ENCODE measurements at places on chromosomes 7 and 10.

DNA sequence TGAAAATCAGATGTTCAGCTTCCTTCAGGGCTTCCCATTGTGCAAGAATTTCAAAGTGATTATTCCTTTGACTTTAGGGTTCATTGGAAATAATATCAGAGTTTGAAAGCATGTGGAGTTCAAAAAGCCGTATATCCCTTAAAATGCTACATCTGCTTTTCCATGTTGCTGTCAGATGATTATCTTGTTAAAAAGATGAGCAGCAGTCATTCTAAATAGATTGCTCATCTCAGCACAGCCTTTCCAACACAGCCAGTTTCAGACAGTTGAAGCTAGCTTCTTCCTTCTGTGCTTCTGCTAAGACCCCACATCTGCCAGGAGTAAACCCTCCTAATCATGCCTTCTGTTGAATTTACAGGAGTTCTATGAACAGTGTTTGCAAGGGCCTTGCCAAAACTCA is 204.4 kb upstream of the PTER start:
- DNase-seq: no peak

DNA sequence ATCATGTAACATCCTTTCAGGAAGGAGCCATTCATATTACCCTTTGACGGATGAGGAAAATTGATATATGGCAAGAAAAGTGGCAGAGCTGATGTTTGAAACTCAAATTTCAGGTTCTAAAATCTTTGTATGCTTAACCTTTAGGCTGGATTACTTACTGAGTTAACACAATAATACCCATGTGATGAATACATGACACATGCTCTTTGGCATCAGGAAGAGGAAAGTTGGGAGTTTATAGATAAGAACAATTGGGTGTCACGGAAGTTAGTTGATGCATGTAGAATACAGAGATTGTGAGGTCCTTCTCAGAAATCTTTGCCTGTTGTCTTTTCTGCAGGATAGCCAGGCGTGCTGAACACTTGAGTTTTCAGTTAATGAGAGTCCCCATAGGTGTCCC is 572.1 kb upstream of the POM121L12 start:
- DNase-seq: no peak

DNA sequence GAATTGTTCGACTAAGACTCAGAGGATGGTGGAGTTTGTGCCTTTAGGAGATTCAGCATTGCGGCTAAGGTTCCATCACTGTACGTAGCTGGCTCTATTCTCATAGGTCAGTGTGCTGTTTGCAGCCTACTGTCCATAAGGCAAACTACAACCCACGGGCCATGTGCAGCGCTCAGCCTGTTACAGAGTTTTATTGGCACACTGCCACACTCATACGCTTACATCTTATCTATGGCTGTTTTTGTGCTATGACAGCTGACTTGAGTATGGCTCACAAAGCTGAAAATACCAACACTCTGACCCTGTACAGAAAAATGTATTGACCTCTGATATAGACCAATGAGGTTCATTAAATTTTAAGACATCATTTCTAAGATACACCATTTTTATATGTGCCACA is 114.5 kb downstream of the ARID5B start:
- DNase-seq: no peak

- DNase-seq: no peak
These were observed 167.2 kb upstream of the HGF start for GRCh38 chr7:81937091-81937490.

DNA sequence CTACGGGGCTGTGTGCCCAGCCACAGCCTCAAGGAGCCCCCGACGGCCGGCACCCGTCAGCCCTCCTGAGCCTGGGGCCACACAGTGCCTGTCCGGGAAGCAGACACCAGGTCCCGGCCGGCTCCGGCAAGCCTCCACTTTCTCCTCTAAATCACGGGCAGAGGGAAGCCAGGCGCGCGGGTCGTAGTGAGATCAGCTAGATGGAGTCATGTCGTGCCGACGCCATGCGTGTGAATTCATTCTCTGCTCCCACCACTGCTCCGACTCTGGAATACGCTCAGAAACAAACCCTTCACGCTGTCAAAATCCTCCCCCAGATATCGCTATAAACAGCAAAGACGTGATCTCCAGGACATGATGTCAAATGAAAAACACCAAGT is 93.7 kb upstream of the DNAAF5 start:
- DNase-seq: no peak

- DNase-seq: peak; percentile 39
These were observed 212.1 kb downstream of the VTI1A start for GRCh38 chr10:112658900-112659638.

- DNase-seq: no peak
These were observed 9.1 kb downstream of the USP6NL start for GRCh38 chr10:11602358-11602757.

- peak; percentile 19 for DNase-seq
These were observed 341.9 kb downstream of the LRMDA start for GRCh38 chr10:75773231-75773780.

DNA sequence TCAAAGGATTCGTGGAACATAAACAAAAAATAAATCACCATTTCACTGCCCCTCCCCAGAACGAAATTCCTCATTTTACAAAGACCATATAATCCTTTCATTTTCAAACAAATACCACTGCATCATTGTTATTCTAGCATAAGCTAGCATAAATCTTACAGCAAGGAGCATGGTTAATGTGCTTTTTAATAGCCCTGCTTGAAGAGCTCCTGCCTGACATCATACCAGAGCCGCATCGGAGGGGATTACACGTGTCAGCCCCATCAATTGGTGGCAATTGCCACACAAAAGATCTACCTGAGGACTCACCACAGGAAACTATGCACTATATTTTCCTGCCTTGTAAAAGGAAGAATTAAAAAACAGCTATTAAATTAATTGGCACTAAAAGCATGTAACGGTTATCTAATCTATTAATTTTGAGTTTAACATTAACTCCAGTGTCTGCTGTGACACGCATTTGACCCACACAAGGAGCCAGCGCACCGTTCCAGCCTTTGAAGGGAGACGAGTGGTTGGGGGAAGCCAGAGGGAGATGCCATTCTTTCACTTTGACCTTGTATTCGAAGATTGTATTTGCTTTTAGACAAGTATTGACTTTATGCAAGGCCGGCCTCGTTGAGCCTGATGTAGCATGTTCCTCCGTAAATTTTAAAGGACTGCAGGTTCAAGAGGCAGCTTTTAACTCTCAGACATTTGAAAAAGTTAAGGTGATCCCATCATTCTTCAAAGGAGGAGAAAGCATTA is 261.1 kb upstream of the RNF32 start:
- DNase-seq: no peak

All from HTR-8/SVneo (cell line).